ENCODE measurements at places on chromosomes 3 and 15.

DNA sequence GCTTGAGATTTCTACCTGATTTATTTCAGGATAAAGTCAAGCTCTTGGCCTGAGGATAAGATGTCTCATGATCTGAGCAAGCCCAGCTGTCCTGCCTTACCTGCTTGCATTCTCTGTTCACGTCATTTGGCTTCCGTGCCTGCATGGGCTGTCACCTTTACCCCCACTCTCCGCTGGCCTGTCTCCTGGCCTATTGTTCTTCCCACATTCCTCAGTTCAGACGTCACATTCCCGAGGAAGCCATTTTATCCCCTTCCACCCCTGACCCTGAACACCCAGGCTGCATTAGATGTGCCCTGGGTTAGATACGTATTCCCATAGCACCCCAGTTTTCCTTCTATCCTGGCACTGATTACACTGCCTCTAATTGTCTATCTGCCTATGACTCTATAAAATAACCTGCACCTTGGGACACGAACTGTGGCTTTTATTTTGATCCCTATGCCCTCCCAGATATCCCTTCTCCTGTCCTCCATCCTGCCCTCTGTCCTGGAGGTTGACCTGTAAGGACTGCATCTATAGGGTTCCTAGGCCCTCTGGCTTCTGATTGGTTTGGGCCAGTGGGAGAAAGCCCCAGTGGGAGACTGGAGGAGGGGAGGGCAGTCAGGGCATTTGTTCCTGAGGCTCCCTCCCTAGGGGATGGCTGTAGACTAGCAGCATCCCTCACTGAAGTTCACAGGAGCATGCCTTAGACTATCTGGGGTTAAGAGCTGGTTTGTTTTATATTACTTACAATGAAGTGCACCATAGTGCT is 19.2 kb upstream of the UBE2Q2 start:
- peak; percentile 20 for DNase-seq

- DNase-seq = no peak
Measured at GRCh38 chr3:74106925-74107324, 482.2 kb upstream of the PDZRN3 start.

GRCh38 chr3:131883711-131884407 is 151.0 kb downstream of the CPNE4 start:
- no peak for DNase-seq

DNA sequence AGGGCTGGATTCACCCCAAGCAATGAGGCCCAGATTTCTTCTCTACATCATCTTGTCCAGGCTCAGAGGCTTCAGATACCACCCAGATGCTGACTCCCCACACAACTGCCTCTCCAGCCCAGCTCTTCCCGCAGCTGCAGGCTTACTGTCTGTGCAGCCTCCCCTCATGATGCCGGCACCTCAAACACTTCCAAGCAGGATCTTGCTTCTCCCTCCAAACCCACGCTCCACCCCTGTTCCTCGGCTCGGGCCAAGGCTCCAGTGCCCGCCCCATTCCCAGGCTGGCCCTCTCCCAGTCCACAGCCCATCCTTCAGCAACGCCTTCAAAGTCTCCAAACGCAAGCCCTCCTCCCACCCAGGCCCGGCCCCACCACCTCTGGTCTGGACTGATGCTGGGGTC is 159.2 kb upstream of the LINGO1 start:
- no peak for DNase-seq

GRCh38 chr3:32296251-32297204 is 58.0 kb downstream of the CMTM8 start:
- peak; percentile 67 for DNase-seq

DNA sequence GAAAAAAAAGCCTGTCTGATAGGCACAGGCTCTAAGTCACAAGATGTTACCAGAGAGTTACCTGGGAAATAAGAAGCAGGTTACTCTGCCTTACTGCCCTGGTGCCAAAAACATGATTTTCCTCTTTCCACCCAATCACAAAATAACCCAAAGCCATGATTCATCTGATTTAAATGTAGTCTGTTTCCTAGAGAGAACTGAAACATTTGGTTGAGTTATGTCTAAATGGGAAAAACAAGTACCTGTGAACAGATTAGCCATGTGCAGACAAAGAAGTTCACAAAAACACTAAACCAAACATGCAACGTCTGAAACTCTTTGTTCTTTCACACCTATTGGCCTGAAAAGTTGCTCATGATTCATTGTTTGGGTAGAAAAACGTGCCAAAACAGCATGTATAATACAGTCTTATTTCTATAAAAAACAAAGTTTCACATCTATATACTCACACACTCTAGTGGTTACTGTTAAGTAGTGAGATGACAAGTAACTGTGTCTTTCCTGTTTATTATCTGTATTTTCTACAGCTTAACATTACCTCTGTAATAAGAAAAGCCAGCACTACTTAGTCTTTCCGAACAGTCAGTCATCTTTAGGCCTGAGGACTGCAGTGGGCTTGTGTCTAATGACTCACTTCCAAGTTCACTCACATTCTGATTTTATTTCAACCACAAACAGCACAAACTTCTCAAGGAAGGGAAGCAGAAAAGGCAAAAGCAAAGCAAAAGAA is 30.2 kb downstream of the FAM174B start:
- no peak for DNase-seq

- no peak for DNase-seq
Measured at GRCh38 chr15:64923546-64923945, 11.8 kb downstream of the ANKDD1A start.
